Left cardiac atrium (tissue), 4 donors: ENCODE measurements at places on chromosomes 13 and 19.

DNA sequence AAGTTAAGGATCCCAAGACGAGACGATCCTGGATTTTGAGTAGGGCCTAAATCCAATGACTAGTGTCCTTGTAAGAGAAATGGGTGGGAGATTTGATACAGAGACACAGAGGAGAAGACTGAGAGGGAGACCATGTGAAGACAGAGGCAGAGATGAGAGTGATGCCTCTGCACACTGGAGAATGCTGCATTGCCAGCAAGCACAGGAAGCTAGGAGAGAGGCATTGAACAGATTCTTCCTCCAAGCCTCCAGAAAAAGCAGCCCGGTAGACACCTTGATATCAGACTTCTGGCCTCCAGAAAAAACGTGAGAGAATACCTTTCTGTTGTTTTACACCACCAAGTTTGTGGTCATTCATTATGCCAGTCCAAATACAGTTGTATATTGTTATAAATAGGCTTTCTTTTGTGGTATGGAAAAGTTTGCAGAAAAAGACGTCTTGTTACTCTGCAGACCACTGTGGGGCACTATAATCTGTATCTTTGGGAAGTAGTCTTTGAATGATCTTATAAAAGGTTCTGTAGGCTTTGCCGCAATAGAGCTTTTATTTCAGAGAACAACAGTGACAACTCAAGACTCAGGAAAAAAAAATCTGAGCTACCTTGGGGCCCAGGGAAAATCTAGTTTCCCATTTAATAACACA is 17.9 kb upstream of the RFC3 start:
- no peak for DNase-seq

DNA sequence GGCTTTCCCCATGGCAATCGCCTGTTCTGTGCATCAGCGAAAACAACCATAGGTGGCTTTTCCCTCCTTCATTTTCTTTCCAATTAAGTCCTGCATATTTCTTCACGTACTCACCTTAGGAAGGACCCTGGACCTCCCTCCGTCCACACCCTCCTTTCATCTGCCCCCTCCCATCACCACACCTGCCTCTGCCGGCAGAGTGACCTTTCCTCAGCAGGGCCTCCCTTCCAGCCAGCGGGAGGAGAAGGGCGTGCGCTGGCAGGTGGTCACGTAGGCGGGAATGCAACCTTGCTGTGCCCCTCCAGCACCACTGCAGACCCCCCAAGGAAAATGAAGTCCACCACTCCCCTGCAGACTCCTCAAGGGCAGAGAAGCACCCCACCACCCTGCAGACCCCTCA is 61.1 kb downstream of the GSX1 start:
- DNase-seq: no peak

- DNase-seq: no peak
Observed at GRCh38 chr13:66501181-66501580, 729.0 kb downstream of the PCDH9 start.

- DNase-seq: peak; percentile 78
Observed at GRCh38 chr19:18594096-18594823, 5.7 kb downstream of the REX1BD start.

- no peak for DNase-seq
Observed at GRCh38 chr19:10858204-10858828, 10.1 kb downstream of the C19orf38 start.

- DNase-seq: no peak
Observed at GRCh38 chr13:20064128-20064527, 96.7 kb downstream of the GJA3 start.

- no peak for DNase-seq
Observed at GRCh38 chr13:86438034-86438433, 638.8 kb upstream of the SLITRK6 start.

GRCh38 chr13:99976575-99976974 is 5.0 kb upstream of the ZIC5 start:
- no peak for DNase-seq

GRCh38 chr19:10690341-10690781 is 10.9 kb upstream of the QTRT1 start:
- DNase-seq: no peak

- no peak for DNase-seq
Observed at GRCh38 chr13:52187029-52187423, 27.6 kb upstream of the NEK3 start.

DNA sequence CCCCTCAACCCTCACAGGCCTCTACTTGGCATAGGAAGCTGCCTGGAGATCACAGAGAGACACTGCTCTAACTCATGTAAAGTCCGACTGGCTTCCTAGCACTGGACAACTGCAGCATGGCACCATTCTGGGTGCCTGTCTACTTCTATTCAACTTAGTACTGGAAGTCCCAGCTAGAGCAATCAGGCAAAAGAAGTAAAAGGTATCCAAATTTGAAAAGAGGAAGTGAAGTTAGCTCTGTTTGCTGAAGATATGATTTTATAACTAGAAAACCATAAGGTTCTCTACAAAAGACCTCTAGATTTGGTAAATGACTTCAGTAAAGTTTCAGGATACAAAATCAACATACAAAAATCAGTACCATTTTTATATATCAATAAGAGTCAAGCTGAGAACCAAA is 1017.6 kb downstream of the PCDH9 start:
- DNase-seq: no peak

DNA sequence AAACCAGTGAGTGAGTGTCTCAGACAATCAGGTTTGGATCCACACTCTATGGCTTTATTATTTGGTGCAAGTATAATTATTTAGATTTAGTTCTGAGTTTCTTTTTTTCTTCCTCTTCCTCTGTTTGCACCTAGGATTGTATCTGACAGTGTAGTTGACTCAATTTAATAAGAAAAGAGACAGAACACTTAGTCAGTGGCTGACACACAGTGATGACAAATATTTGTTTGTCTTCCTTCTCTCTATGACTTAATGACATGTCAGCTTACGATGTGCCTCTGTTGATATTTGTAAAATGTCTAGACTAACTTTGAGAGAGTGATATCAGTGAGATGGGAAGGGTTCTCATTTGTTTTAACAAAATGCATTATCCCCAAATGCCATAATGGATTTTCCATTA is 129.5 kb upstream of the SLC10A2 start:
- no peak for DNase-seq

- DNase-seq: no peak
Observed at GRCh38 chr19:16272945-16273344, 51.7 kb upstream of the KLF2 start.

DNA sequence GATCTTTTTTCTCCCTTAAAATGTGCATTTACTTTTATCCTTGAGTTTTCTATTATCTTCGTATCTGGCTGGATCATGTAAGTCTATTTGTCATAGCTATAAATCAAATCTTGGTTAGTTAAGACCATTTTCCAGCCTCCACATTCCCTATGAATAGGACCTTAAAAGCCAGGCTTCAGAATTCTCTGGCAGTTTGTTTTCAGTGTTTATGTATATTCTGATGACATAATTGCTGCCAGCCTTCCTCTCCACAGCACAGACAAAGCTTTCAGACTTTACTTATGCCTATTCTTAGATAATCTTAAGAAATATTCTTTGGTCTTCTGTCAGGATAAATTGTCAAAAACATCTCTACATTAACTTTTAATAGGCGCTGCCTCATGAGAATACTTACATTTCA is 870.8 kb upstream of the SPRY2 start:
- no peak for DNase-seq

GRCh38 chr13:108963846-108964600 is 334.6 kb downstream of the MYO16 start:
- no peak for DNase-seq

GRCh38 chr13:25171517-25172302 is at the start of gene AMER2:
TSS of gene AMER2 (minus strand) at chr13:25172288. CDS start at chr13:25171619, 669 bp downstream.
- DNase-seq: peak; percentile 44

GRCh38 chr19:441213-441836 is 19.5 kb downstream of the SHC2 start:
- DNase-seq: peak; percentile 35
